ENCODE measurements at places on chromosomes 13 and 19. TPM values are rescaled to one million over a fixed set of nuclear protein-coding genes. Genes with fewer than 3 reads are reported as not detected.
A peak's percentile ranks its signal among the peaks of the same experiment; 100 is the strongest.

- no peak overlapping the region for H3K4me3 ChIP-seq
- H3K36me3 ChIP-seq, result peaks cover 19% of the 10 kb centered on the region
- H3K4me1 ChIP-seq, result no peaks in the 10 kb centered on the region
- no peak overlapping the region for H3K27ac ChIP-seq
These were observed 11.2 kb upstream of the F2RL3 start for GRCh38 chr19:16877581-16877980.

- no peaks in the 10 kb centered on the region for H3K4me1 ChIP-seq
- no peak for DNase-seq
- no peak overlapping the region for H3K27ac ChIP-seq
- H3K4me3 ChIP-seq, result no peak overlapping the region
- no peaks in the 10 kb centered on the region for H3K27me3 ChIP-seq
These were observed 12.4 kb upstream of the TINCR start for GRCh38 chr19:5580161-5580571.

- H3K27me3 ChIP-seq, result peaks cover 7% of the 10 kb centered on the region
- H3K27ac ChIP-seq, result no peak overlapping the region
- peaks cover 2% of the 10 kb centered on the region for H3K4me1 ChIP-seq
- H3K36me3 ChIP-seq, result no peaks in the 10 kb centered on the region
- H3K4me3 ChIP-seq, result no peak overlapping the region
- no peak for DNase-seq
These were observed 46.4 kb downstream of the PSG3 start for GRCh38 chr19:42693760-42694350.

- no peak overlapping the region for H3K27ac ChIP-seq
- no peaks in the 10 kb centered on the region for H3K4me1 ChIP-seq
- H3K4me3 ChIP-seq, result no peak overlapping the region
- DNase-seq, result no peak
- H3K27me3 ChIP-seq, result no peaks in the 10 kb centered on the region
- H3K36me3 ChIP-seq, result no peaks in the 10 kb centered on the region
These were observed 389.4 kb downstream of the RFC3 start for GRCh38 chr13:34207334-34207733.

GRCh38 chr13:56166864-56167263 lies 973.9 kb upstream of the PRR20A start:
- no peaks in the 10 kb centered on the region for H3K27me3 ChIP-seq
- no peaks in the 10 kb centered on the region for H3K4me1 ChIP-seq
- no peaks in the 10 kb centered on the region for H3K36me3 ChIP-seq
- no peak overlapping the region for H3K4me3 ChIP-seq
- no peak for DNase-seq
- H3K27ac ChIP-seq, result no peak overlapping the region

- H3K36me3 ChIP-seq, result no peaks in the 10 kb centered on the region
- DNase-seq, result no peak
- H3K27ac ChIP-seq, result no peak overlapping the region
- H3K4me1 ChIP-seq, result peaks cover 2% of the 10 kb centered on the region
These were observed 3.5 kb upstream of the CYP2S1 start for GRCh38 chr19:41189425-41190065.

- H3K4me3 ChIP-seq, result no peak overlapping the region
- no peaks in the 10 kb centered on the region for H3K4me1 ChIP-seq
- H3K27ac ChIP-seq, result no peak overlapping the region
- no peaks in the 10 kb centered on the region for H3K36me3 ChIP-seq
- no peak for DNase-seq
- H3K27me3 ChIP-seq, result no peaks in the 10 kb centered on the region
These were observed 36.6 kb upstream of the OXGR1 start for GRCh38 chr13:97030705-97031452.

GRCh38 chr13:30429721-30430694 lies 7.7 kb downstream of the UBE2L5 start:
- DNase-seq, result no peak
- no peak overlapping the region for H3K4me3 ChIP-seq
- no peaks in the 10 kb centered on the region for H3K27me3 ChIP-seq
- no peak overlapping the region for H3K27ac ChIP-seq
- no peaks in the 10 kb centered on the region for H3K4me1 ChIP-seq

DNA sequence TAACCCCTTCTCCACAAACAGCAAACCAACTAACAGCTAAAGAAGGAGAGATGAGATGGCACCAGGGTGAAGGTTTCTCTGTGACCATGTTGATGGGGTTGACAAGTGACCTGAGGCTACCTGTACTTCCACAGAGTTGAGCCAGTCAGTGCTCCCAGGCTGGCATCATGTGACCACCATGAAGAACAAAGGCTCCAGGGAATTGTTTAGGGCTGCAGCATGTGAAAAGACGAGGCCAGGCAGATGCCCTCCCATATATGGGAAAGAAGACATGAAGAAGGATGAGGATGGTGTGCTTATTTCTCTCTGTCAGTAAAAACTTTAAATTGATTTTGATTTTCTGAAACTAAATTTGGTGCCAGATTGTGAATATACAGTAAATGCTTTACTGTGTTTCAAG lies 220.6 kb downstream of the OLFM4 start:
- H3K27ac ChIP-seq, result no peak overlapping the region
- no peaks in the 10 kb centered on the region for H3K27me3 ChIP-seq
- no peak for DNase-seq
- no peak overlapping the region for H3K4me3 ChIP-seq

DNA sequence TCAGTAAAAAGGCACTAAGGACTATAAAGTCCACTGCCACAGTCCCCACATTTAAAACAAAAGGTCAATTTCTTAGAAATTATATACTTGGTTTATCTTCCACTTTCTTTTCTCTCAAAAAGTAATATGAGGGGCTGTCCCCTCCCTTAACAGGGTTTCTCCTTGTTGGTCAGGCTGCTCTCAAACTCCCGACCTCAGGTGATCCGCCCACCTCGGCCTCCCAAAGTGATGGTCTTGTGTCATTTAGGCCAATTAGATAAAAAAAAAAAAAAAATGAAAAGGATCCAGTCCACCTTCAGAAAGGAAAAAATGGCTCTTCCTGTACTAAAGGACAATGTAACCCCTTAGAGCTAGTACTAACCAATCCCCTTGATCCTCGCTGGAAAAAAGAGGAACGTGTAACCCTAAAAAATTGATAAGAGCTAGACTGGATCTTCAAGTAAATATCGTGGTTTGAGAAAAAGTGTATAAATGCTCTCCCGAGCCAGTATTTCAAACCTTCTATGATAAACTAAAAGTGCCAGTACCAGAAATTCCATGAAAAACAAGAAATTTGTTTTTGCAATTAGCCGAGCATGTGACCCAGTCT lies 9.0 kb upstream of the CD70 start:
- H3K27me3 ChIP-seq, result peaks cover 4% of the 10 kb centered on the region
- no peaks in the 10 kb centered on the region for H3K36me3 ChIP-seq
- H3K27ac ChIP-seq, result no peak overlapping the region
- H3K4me3 ChIP-seq, result no peak overlapping the region

- H3K27ac ChIP-seq, result no peak overlapping the region
- no peaks in the 10 kb centered on the region for H3K27me3 ChIP-seq
- no peaks in the 10 kb centered on the region for H3K4me1 ChIP-seq
- peaks cover 6% of the 10 kb centered on the region for H3K36me3 ChIP-seq
- DNase-seq, result no peak
- no peak overlapping the region for H3K4me3 ChIP-seq
These were observed 111.0 kb downstream of the RGCC start for GRCh38 chr13:41568143-41568971.

DNA sequence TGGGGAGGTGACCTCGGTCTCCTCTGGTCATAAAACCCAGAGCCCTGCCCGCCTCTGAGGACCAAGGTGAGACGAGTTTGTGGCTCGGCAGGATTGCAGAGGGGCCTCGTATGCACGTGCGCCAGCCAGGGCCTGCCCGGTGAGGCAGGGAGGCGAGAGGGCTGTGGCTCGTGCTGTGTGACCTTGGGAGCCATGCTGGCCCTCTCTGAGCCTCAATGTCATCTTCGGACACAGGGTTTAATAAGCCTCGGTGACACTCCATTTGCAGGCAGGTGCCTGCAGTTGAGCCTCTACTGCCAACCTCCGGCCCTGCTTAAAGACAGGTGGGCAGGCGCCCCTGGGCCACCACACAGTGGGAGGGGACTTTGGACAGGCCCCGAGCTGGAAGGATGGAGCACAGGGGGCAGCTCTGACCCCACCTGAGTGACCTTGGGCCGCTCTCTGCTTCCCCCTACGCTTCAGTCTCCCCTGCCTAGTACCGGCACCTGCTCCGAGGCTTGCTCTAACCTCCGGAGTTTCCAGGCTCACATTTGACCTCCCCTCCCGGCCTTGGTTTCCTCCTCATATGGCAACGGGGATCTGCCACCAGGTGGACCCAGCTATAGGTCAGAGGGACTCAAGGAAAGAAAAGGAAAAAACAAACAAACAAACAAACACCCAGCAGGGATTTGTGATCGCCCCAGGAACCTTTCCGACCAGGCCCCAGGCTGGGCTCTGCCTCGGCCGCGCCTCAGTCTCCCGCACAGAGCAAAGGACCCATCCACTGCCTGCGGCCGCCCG lies 3.1 kb downstream of the ZBTB7A start:
- H3K27ac ChIP-seq, result peak overlapping the region; percentile 94
- no peak for DNase-seq
- no peaks in the 10 kb centered on the region for H3K27me3 ChIP-seq
- no peaks in the 10 kb centered on the region for H3K36me3 ChIP-seq
- H3K4me3 ChIP-seq, result peak overlapping the region; percentile 78

DNA sequence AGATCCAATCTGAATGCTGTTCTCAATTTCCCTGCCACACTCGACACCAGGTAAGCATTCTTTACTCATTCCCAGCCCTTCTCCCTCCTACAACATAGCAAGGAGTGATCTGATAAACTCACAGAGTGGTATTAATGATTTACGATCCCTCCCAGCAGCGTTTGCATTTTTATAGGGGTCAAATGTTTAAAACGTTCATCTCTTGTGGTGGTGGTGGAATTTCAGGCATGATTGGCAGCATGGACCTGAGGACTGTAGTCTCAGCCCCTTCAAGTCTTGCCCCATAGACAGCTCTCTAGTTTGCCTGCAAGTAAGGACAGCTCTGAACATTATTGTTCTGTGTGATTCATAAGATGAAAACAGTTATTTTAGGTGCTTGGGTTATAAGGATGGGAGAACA lies 565.7 kb downstream of the EFNB2 start:
- H3K27ac ChIP-seq, result no peak overlapping the region
- H3K27me3 ChIP-seq, result no peaks in the 10 kb centered on the region
- DNase-seq, result no peak
- no peaks in the 10 kb centered on the region for H3K4me1 ChIP-seq
- H3K36me3 ChIP-seq, result no peaks in the 10 kb centered on the region

DNA sequence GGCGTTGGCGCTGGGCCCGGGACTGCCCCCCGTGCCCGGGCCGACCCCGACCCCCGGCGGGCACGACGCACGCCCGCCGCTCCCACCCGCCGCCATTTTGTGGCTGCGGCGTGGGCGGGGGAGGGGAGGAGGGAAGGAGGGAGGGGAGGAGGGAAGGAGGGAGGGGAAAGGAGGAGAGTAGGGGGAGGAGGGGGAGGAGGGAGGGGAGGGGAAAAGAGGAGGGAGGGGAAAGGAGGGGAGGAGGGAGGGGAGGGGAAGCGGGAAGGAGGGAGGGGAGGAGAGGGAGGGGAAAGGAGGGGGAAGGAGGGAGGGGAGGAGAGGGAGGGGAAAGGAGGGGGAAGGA lies at the start of gene BTBD2:
Gene BTBD2, minus strand, starts transcription at position 107 of the 343 bp plus-strand sequence. Its CDS starts 11 bp downstream, at position 96.
- H3K36me3 ChIP-seq, result no peaks in the 10 kb centered on the region
- peak within 1 kb of the TSS; percentile 46 for H3K27ac ChIP-seq
- no peaks in the 10 kb centered on the region for H3K27me3 ChIP-seq
- peaks cover 14% of the 10 kb centered on the region for H3K4me1 ChIP-seq
- no peak for DNase-seq
- H3K4me3 ChIP-seq, result peak within 1 kb of the TSS; percentile 77

Gene BCL3
- total RNA-seq, result 4.5 TPM

Gene WTIP
- 2.4 TPM for total RNA-seq

Gene UQCRFS1
- 19.1 TPM for total RNA-seq

Gene SIGLEC8
- total RNA-seq, result 0.09 TPM

Gene KLHL1
- total RNA-seq, result not detected

Gene CEACAM4
- total RNA-seq, result 2.2 TPM

Gene PSG1
- total RNA-seq, result not detected
